ENCODE measurements at places on chromosomes 5 and 9. TPM values are rescaled to one million over a fixed set of nuclear protein-coding genes. Genes with fewer than 3 reads are reported as not detected.

Gene NKD2
- 1.2 TPM for total RNA-seq

Gene IRX4
- not detected for total RNA-seq

Gene RNF14
- 78.8 TPM for total RNA-seq

Gene FBXO10
- total RNA-seq = 9.4 TPM

Gene MXD3
- 15.7 TPM for total RNA-seq

Gene FOXD4L3
- under 0.01 TPM for total RNA-seq

Gene MYMK
- total RNA-seq = not detected

Gene HAPLN1
- 38.9 TPM for total RNA-seq

Gene TRIM36
- 0.56 TPM for total RNA-seq

Gene ARAP3
- total RNA-seq = 6.5 TPM

Gene PPIC
- total RNA-seq = 88.0 TPM

Gene EMB
- total RNA-seq = 15.9 TPM

Gene EGFL7
- 38.3 TPM for total RNA-seq

Gene TAL2
- total RNA-seq = not detected

Gene DOK3
- total RNA-seq = 6.8 TPM

Gene KCNV2
- not detected for total RNA-seq

Gene IL9
- not detected for total RNA-seq

Gene SPATA6L
- 0.38 TPM for total RNA-seq

Gene RIOK2
- 31.6 TPM for total RNA-seq

Gene LIX1
- not detected for total RNA-seq

Gene ADAMTS16
- not detected for total RNA-seq

Gene SLC46A2
- total RNA-seq = not detected

Gene LCN6
- total RNA-seq = not detected

Gene CCDC192
- not detected for total RNA-seq

Gene IDNK
- 5.8 TPM for total RNA-seq

Gene FBXO38
- 65.1 TPM for total RNA-seq

Gene GRM6
- not detected for total RNA-seq

Gene PDE6A
- total RNA-seq = not detected

Gene MAT2B
- total RNA-seq = 96.0 TPM

Gene SPINK13
- not detected for total RNA-seq

Gene SYNPO
- total RNA-seq = 7.3 TPM

Gene FOXD4L6
- not detected for total RNA-seq

Gene GLRA1
- total RNA-seq = not detected

Gene DOCK2
- total RNA-seq = 3.4 TPM

Gene LCN12
- total RNA-seq = not detected

Gene C5orf46
- 5.9 TPM for total RNA-seq

Gene PCDHGB6
- total RNA-seq = 2.5 TPM

Gene MEF2C
- 31.3 TPM for total RNA-seq

Gene ZNF366
- total RNA-seq = under 0.01 TPM

Gene CAMK2A
- 0.28 TPM for total RNA-seq

Gene TMEM171
- total RNA-seq = 5.6 TPM

Gene PPP3R2
- not detected for total RNA-seq

Gene MZB1
- not detected for total RNA-seq

Gene SLC34A1
- total RNA-seq = not detected

Gene LOX
- total RNA-seq = 324 TPM

Gene JADE2
- 28.8 TPM for total RNA-seq

Gene ITK
- total RNA-seq = not detected

Gene RNF44
- total RNA-seq = 1.4 TPM

Gene DNAH5
- total RNA-seq = 1.4 TPM

Gene HSPA5
- total RNA-seq = 538 TPM

Gene LHX2
- 0.19 TPM for total RNA-seq

Gene SLC45A2
- total RNA-seq = not detected

Gene DOCK8
- total RNA-seq = 0.19 TPM

Gene CYLC2
- total RNA-seq = not detected

Gene SLC6A7
- under 0.01 TPM for total RNA-seq

Gene HRH2
- total RNA-seq = not detected

Gene AQP3
- 0.85 TPM for total RNA-seq

Gene PURA
- 22.6 TPM for total RNA-seq
